CD4-positive, alpha-beta T cell (primary cell): ENCODE measurements at places on chromosomes 13 and 19. TPM values are rescaled to one million over a fixed set of nuclear protein-coding genes. Genes with fewer than 3 reads are reported as not detected.

DNA sequence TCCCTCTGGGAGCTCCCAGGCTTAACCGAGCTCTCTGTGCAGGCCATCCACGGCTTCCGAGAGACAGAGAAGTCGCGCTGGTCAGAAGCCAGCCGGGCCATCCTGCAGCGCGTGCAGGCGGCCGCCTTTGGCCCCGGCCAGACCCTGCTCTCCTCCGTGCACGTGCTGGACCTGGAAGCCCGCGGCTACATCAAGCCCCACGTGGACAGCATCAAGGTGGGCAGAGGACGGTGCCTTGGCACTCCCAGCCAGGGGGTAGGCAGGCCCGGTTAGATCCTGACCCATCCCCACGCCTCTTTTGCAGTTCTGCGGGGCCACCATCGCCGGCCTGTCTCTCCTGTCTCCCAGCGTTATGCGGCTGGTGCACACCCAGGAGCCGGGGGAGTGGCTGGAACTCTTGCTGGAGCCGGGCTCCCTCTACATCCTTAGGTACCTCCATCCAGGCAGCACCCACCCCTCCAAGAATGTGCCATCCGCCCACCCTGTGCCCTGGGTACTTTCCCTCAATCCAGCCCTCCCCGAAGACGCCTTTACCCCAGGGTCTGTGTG, 1.5 kb downstream of the PSPN start:
- DNase-seq, result peak; percentile 56
- H3K27ac ChIP-seq, result peak overlapping the region; percentile 2
- no peaks in the 10 kb centered on the region for H3K27me3 ChIP-seq

Gene ZNF57
- total RNA-seq, result 0.82 TPM

DNA sequence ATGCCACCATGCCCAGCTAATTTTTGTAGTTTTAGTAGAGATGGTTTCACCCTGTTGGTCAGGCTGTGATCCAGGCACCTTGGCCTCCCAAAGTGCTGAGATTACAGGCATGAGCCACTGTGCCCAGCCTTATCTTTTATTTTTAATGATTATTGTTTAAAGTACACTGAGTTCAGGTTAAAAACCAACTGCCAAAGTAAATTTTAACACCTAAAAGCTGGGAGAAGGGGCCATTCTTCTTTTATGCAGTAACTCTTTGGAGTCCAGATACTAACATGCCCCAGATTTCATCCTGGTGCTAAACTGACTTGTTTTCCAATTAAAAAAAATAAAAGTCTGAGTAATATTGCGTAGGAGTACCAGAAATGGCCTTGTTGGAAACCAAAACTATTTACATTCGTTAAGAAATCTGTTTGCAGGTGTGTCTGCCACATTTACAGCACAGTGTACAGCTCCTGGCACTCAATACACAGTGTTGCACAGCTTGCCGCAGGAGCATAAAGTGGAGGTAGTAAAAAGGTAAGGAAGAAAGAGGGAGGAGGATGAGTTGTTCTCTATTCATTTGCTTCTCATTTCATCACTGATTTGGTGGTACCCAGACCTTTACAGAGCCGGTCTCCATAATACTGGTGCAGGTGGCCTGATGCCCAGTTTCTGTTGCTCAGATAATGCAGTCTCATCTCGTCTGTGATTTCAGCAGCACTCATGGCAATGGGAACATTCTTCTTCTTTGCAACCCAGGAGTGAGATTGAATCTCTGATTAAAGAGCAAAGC, 108.9 kb downstream of the PCCA start:
- H3K4me1 ChIP-seq, result no peaks in the 10 kb centered on the region
- H3K27me3 ChIP-seq, result no peaks in the 10 kb centered on the region
- H3K27ac ChIP-seq, result no peak overlapping the region
- H3K36me3 ChIP-seq, result peaks cover 2% of the 10 kb centered on the region
- no peak for DNase-seq
- H3K4me3 ChIP-seq, result no peak overlapping the region

- H3K36me3 ChIP-seq, result peaks cover 25% of the 10 kb centered on the region
- no peaks in the 10 kb centered on the region for H3K27me3 ChIP-seq
- DNase-seq, result no peak
- peak overlapping the region; percentile 94 for H3K4me3 ChIP-seq
- H3K27ac ChIP-seq, result peak overlapping the region; percentile 89
- peaks cover 56% of the 10 kb centered on the region for H3K4me1 ChIP-seq
These were observed 442 bp downstream of the RAB8A start for GRCh38 chr19:16111909-16112752.

DNA sequence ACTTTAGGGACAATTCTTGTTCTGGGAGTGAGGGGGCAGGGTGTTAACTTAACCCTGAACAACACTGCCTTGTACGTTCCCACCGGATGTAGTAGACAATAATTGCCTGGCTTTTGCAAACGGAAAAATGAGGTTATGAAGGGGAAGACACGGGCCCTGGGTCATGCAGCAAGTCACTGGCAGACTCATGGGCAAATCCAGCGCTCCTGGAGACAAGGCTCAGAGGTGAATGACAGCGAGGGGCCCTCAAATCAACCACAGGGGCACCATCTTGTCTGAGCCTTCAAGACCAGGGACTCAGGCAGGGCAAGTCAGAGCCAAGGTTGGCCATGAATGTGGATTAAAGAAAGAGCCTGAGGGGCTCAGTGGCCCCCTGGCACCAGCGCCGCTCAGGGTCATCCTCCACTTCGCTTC, 2.8 kb downstream of the RASA3 start:
- H3K4me3 ChIP-seq, result peak overlapping the region; percentile 100
- no peak for DNase-seq
- H3K36me3 ChIP-seq, result peaks cover 30% of the 10 kb centered on the region
- H3K4me1 ChIP-seq, result peaks cover 71% of the 10 kb centered on the region
- peak overlapping the region; percentile 80 for H3K27ac ChIP-seq

GRCh38 chr13:93473441-93474270, 247.0 kb downstream of the GPC6 start:
- no peaks in the 10 kb centered on the region for H3K36me3 ChIP-seq
- no peaks in the 10 kb centered on the region for H3K4me1 ChIP-seq
- H3K27ac ChIP-seq, result no peak overlapping the region
- DNase-seq, result no peak

DNA sequence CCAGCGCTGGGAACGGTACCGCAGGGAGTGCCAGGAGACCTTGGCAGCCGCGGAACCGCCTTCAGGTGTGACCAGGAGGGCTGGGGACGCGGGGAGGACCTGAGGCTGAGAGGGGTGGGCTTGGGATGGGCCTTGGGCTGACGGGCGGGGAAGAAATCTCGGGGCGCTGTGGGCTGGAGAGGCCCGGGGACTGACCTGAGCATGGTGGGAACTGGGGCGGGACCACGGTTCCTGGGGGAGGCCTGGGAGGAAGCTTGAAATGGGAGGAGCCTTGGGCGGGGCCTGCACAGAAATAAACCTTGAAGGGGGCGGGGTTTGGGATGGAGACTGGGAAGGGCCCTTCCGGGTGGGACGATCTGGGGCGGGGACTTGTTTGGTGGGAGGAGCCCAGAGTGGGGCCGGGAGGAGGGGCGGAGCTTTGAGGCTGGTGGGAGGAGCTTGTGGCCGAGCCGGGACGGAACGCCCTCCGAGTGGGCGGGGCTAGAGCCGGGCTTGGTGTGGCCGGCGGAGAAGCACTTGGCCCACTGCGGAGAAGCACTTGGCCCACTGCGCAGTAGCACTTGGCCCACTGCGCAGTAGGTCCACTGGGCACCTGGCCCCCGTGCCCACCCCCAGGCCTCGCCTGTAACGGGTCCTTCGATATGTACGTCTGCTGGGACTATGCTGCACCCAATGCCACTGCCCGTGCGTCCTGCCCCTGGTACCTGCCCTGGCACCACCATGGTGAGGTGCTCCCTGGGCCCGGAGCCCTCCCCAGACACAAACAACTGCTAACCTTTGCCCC, 2.8 kb downstream of the GIPR start:
- peaks cover 9% of the 10 kb centered on the region for H3K27me3 ChIP-seq
- peaks cover 40% of the 10 kb centered on the region for H3K4me1 ChIP-seq

Gene PCDH8
- not detected for total RNA-seq

Gene ANKRD24
- total RNA-seq, result 0.59 TPM

Gene TSHZ3
- 0.61 TPM for total RNA-seq

DNA sequence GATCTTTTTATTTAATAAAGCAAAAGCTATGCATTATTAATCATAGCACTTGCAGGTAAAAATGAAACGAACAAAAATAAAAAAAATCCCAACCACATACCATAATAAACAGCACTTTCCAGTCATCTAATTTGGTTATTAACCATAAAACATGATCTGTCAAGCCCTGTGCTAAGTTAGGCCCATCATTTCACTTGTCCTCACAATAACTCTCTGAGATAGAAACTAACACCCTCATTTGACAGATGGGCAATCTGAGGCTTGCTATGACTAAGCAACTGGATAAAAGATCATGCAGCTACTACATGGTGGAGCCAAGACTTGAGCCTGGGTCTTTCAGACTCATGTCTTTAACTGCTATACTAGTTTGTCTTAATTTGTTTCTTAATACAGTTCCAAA, 21.8 kb downstream of the PROSER1 start:
- H3K27ac ChIP-seq, result no peak overlapping the region
- H3K4me1 ChIP-seq, result no peaks in the 10 kb centered on the region
- no peaks in the 10 kb centered on the region for H3K27me3 ChIP-seq

Gene UGGT2
- 0.38 TPM for total RNA-seq

DNA sequence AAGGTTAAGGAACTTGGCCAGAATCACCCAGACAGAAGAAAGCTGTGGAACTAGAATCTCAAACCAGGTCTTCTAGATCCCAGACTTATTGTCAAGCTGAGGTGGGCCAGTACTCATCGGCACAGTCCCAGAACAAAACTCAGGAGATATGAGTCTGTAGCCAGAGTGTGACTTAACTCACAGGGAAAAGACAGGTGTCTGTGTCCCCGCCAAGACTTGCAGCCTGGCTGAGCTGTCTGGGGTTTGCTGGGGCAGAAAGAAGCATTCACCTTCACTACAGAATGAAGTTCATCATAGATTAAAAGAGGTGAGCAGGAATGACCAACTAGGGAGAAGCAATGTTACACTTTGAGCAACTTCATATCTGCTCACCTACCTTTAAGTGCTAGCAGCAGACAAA, 257.2 kb downstream of the FOXO1 start:
- no peaks in the 10 kb centered on the region for H3K36me3 ChIP-seq
- no peak for DNase-seq
- H3K4me1 ChIP-seq, result no peaks in the 10 kb centered on the region
- no peak overlapping the region for H3K27ac ChIP-seq

DNA sequence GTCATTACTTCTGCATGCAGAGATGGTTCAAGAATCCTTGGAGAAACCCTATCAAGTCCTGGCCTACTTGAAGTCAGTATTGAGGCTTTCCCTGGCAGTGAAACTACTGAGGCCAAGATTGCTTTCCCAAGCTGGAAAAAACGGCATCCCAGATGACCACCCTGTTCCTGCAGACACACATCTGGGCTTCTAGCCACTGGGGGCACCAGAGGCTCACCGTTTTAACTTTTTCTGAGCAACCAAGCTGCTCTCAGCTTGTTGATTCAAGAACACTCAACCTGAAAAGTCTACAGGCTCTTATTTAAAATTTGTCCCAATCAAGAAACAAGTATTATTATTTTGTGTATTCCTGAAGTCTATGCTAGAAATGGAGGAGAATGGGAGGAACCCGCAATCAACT, 66.6 kb downstream of the SPRYD7 start:
- H3K27me3 ChIP-seq, result no peaks in the 10 kb centered on the region
- no peak overlapping the region for H3K27ac ChIP-seq
- H3K4me3 ChIP-seq, result no peak overlapping the region
- no peak for DNase-seq

DNA sequence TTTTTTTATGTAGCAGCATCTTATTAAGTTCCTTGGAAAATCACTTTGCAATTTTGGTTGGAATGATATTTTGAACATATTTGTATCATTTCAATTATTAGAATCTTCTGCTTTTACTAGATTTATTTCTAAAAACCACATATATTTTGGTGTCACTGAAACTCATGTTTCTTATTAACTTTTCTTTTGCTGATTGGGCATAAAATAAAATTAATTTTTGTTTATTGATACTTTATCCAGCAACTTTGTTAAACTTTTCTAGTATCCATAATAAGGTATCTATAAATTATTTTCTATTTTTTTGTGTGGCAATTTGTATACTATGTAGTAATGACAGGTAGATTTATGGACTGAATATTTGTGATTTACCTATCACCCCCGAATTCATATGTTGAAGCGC, 556.4 kb upstream of the ATXN8OS start:
- no peaks in the 10 kb centered on the region for H3K4me1 ChIP-seq
- no peak overlapping the region for H3K27ac ChIP-seq
- H3K4me3 ChIP-seq, result no peak overlapping the region

Gene KLK12
- total RNA-seq, result not detected

- no peak overlapping the region for H3K27ac ChIP-seq
- peaks cover 11% of the 10 kb centered on the region for H3K4me1 ChIP-seq
- no peak for DNase-seq
These were observed 90.3 kb downstream of the IER2 start for GRCh38 chr19:13240312-13241022.

- DNase-seq, result no peak
- H3K4me1 ChIP-seq, result no peaks in the 10 kb centered on the region
- peaks cover 5% of the 10 kb centered on the region for H3K27me3 ChIP-seq
- H3K36me3 ChIP-seq, result no peaks in the 10 kb centered on the region
- H3K27ac ChIP-seq, result no peak overlapping the region
These were observed 18.0 kb downstream of the FAM124A start for GRCh38 chr13:51240178-51240577.

Gene OR7C1
- total RNA-seq, result not detected

DNA sequence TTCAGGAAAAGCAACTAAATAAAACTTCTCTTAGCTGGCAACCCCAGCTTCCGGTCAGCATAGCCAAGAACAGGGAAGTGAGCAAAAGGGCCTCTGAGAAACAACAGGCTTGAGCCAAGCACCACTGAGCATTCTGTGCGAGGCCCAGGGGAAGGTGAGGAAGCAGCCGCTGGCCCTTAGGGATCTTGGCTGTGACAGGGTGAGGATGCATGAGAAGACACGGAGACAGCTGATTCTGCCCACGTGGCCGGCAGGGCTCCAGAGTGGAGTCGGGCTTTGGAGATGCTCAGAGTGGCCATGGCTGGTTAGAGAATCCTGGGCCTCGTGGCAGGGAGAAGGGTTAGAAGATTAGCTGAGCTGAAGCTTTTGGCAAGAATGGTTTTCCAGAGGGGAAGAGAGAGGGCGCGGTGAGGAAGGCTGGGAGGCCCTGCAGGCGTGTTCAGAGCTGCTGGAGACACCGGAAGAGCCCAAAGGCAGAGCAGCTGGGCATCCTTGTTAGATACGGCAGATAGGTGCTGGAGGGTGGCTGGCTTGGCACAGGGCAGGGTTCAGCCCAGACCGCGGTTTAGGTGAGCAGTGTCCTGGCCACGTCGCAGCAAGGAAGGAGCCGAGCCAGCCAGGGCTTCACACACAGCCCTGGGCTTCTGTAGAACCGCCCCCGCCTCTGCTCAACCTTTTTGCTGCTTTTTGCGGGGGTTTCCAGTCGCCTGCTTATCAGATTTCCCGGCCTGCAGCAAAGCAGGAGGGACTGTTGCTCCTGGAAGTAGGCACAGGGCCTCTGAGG, 17.3 kb downstream of the UPF1 start:
- DNase-seq, result no peak
- peaks cover 73% of the 10 kb centered on the region for H3K36me3 ChIP-seq
- H3K4me1 ChIP-seq, result peaks cover 54% of the 10 kb centered on the region
- H3K27me3 ChIP-seq, result no peaks in the 10 kb centered on the region
- H3K27ac ChIP-seq, result no peak overlapping the region
